ENCODE measurements at places on chromosomes 12 and 14.

DNA sequence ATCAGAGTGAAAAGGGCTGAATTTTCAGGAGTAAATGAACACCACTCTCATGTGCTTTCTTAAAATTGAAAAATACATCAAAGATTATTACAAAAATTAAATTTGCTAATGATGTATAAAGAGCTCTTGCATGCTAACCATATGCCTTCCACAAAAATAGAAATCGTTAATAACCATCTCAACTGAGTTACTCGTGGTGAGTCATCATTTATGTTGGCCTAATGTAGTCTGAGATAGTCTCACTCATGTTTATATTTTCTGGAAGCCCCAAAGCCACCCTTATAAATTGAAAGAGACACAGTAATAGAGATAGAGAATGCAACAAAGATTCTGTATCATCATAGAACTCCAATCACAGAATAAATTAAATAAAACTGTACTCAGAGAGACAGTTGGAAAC lies 131.2 kb downstream of the KCNH5 start:
- DNase-seq = no peak

DNA sequence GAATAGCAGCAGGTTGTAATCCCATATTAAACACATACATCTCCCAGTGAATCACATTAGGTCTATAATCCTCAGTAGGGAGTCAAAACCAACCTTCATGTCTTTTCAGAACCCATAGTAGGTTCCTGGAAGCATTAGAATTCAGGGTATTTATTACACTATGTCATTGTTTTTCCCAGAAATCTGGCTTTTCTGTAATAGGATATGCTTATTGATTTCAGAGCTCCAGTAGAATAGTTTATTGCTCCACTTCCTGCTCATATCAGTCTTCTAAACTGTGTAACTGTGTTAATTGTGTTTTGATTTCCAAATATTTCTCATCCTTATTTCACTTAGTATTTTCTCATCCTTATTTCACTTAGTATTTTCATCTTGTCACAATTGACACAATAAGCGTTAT lies 268.0 kb downstream of the CCDC59 start:
- no peak for DNase-seq

DNA sequence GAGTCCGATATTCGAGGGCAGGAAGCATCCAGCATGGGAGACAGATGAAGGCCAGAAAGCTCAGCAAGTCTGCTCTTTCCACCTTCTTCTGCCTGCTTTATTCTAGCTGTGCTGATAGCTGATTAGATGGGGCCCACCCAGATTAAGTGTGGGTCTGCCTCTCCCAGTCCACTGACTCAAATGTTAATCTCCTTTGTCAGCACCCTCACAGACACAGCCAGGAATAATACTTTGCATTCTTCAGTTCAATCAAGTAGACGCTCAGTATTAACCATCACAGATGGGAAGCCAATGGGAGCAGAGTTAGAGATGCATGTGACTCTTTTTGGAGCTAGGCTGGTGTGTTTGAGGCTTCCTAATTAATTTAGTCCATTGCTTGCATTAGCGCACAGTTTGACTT lies 17.0 kb downstream of the C12orf75 start:
- no peak for DNase-seq

GRCh38 chr12:75571204-75571603 lies 59.8 kb upstream of the KRR1 start:
- DNase-seq = no peak

- peak; percentile 67 for DNase-seq
Observed at GRCh38 chr14:73786636-73787485, 64.8 kb upstream of the PTGR2 start.

- no peak for DNase-seq
Observed at GRCh38 chr14:35689000-35689460, 120.1 kb downstream of the RALGAPA1 start.

DNA sequence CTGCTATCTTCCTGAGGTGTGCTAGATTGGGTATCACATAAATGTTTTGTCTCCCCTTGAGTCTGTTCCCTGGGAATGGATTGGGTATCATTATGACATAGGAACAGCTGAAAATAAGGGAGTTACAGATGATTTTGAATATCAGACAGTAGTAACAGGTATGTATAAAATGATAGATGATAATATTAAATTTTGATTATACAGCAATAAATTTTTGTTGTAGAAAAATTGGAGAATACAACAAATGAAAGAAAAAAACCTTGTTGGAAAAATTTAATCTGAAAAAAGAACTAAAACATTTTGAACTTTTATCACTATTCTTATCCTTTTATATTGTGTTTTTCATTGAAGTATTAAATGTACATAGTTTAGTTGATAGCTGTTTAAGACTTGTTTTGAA lies 43.2 kb downstream of the FBXO34 start:
- DNase-seq = no peak

- no peak for DNase-seq
Observed at GRCh38 chr14:103542605-103543088, 13.7 kb downstream of the TRMT61A start.

DNA sequence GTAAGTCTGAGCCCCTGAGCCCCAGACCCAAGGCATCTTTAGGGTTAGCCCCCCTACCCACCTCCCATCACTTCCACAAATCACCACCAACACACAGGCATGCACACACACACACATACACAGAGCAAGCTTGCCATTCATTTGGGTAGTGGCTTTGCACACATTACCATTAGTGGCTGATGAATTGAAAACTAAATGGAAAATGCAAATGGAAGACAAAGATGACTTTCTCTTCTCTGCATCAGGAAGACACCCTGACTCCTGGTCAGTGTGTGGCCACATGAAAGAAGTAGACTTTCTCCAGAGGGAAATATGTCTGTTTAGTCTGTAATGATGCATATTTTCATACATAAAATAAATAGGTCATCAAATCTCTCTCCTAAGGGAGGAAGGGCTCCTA lies 55.2 kb downstream of the CCDC60 start:
- DNase-seq = no peak

DNA sequence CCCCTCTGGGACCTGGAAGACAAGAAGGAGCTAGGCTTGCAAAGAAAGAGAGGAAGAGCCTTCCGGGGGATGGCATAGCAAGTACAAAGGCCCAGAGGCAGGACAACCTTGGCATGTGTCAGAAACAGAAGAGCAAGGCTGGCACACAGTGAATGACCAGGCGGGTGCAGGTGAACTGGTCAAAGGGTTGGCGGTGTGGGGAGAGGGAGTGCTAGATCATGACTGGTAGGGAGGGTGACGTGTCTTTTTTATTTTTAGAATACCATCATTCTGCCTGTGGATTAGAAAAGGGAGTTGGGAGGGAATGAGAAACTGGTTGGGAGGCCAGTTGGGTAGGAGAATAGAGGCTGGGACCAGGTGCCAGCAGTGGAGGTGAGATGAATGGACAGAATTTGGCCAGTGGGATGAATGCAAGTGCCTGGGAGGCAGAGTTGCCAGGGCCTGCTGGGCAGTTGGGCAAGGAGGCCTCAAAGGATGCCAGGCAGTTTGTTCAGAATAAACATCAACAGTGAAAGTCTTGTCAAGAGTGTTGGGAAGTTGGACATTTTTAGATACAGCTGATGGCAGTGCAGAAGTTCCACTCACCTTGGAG lies 168.3 kb downstream of the CACNA1C start:
- DNase-seq = no peak

GRCh38 chr14:69093631-69094421 lies 59.1 kb downstream of the DCAF5 start:
- no peak for DNase-seq

GRCh38 chr14:58060077-58060476 lies 91.9 kb downstream of the ARMH4 start:
- no peak for DNase-seq

- DNase-seq = no peak
Observed at GRCh38 chr14:89325959-89326358, 91.1 kb downstream of the FOXN3 start.

DNA sequence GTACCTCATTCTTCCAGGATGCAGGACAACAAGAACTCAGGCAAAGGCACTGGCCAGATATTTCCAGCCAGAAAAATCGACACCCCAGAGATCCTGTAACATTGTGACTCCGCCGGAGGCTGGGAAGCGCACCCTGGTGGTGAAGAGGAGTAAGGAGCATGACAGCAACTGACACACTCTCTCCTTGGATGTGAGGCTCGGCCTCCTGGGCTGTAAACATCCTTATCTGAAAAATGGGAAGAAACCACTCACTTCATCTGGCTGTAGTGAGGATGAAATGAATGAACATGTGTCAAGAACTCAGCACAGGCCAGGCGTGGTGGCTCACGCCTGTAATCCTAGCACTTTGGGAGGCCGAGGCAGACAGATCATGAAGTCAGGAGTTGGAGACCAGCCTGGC lies 27.5 kb downstream of the TCHP start:
- DNase-seq = no peak

DNA sequence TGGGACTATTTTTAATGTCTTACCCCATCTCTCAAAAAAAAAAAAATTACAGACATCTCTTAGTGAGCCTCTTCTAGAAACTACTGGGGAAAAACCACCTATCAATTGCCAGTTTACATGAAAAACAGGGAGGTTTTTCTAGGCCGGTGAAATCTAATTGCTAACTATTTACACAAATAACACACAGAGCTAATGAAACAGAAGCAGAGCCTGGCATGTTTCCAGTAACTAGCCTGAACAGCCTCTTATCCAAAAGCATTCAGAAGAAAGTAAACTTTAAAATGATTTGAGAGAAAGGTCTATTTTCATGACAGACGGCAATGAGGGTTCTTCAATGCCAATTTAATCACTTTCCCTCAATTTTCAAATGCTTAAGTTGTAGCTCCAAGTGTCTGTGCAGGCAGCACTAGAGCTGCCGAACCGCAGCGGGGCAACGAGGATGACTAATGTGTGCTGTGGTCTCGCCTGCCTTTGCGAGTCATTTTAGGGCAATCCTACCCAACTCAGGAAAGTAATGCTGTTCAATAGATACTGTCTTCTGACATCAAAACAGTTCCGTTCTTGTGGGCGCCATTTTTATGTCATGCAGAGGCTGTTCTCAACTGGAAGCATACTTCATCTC lies 84.6 kb downstream of the SETD3 start:
- DNase-seq = no peak

DNA sequence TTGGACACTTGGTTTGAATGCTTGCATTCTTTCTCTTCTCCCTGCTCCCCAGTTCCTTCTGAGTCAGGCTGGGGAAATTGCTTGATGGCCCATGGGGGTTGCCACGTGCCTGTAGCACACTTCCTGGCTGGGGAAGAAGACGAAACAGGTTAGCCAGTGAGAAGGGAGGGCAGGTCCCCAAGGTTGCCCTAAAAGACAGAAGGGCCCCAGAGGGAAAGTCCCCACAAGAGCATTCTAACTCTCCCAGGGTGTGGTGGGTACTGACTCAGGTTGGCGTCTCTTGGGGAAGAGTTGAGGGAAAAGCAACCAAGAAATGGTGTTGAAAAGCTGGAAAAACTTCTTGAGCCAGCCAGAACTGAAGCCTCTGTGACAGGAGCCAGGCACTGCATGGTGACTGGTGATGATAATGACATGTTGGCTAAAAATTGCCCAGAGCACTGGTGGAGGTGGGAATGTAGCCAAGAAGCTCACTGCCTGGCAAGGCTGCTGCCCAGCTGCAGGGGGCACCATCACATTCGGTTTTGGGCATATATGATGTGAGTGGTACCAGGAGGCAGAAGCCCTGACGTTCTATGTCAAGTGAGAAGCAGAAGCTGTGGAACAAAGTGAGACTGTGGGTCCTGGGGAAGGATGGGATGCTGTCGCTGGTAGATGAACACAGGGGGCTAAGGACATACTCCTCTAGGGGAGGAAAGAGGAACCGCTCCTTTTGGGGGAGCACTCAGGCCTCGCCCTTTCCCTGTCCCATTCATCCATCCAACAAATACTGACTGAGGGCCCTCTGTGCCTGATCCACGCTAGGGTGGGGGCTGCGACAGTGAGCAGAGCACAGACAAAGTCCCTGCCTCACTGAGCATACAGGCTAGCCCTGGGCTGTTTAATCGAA lies 8.1 kb upstream of the RABGGTA start:
- peak; percentile 39 for DNase-seq

DNA sequence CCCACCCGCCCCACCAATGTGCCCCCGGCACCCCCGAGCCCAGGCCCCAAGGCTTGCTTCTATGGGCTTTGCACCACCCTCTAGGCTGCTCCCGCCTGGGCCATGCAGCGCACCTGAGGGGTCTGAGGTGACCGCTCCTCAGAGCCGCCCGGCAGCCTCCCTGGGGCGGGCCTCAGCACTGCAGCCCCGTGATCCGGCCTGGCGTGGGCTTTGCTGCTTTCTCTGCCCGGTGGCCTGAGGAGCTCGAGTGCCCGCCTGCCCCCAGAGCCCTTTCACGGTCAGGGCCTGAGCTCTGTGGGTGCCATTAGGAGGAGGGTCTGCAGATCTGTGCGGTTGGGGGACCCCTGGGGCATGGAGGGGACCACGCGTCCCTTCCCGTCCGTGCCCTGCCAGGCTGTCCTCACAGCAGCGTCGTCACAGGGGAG lies 6.2 kb downstream of the MTA1 start:
- DNase-seq = no peak

GRCh38 chr14:23174296-23175184 lies 8.9 kb downstream of the SLC7A8 start:
- DNase-seq = no peak

- DNase-seq = no peak
Observed at GRCh38 chr12:5655120-5655519, 223.2 kb downstream of the NTF3 start.

GRCh38 chr14:28758253-28758884 lies 8.2 kb upstream of the FOXG1 start:
- DNase-seq = no peak

GRCh38 chr12:25434515-25434914 lies 118.6 kb downstream of the LMNTD1 start:
- DNase-seq = no peak

DNA sequence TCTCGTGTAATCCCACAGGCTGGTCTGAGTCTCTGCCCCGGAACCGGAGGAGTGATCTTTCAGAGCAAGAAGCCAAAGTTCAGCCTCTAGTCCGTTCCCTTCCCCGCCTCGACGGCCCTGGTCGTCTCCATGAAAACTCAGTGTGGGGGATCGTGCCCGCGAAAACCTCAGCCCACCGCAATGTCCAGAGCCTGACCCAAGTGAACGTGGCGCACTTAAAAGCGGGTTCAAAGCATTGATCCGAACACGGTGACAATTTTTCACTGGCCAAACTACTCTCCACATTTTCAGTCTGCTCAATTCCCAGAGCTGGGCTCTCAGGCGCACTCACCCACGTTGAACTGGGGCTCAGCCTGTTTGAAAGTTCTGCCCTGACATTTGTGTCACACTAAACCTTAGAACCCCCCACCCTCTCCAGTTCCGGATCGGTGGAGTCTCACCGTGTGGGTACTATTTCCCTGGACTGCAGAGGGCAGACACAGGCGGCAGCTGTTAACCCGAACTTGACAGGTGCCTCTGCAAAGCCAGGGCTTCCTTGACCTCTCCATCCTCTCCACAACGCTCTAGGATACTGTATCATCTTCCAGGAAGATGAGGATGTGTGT lies 886 bp upstream of the PRICKLE1 start:
- peak; percentile 9 for DNase-seq
